ENCODE measurements at places on chromosomes 5 and 9.

GRCh38 chr9:97176206-97176605, 131.3 kb upstream of the CCDC180 start:
- DNase-seq: no peak

DNA sequence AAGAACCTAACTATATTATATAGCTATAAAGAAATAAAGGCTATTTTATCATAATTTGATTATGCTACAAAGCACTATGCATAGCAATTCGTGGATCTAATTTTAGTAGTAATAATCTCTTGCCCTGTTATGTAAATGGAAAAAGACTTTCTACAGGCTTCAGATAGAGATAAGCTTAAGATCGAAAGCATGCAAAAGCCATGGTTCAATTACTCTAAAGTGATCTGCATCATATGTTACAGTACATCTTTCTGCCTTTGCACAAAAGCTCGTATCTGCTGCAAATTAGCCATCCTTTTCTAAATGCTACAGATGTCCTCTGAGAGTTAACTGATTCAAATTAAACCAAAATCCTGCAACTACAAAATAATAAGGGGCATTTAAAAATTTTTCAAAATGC, 234.8 kb upstream of the TMEM161B start:
- DNase-seq: no peak

- DNase-seq: no peak
These were observed 225.9 kb downstream of the VPS13A start for GRCh38 chr9:77403239-77403638.

DNA sequence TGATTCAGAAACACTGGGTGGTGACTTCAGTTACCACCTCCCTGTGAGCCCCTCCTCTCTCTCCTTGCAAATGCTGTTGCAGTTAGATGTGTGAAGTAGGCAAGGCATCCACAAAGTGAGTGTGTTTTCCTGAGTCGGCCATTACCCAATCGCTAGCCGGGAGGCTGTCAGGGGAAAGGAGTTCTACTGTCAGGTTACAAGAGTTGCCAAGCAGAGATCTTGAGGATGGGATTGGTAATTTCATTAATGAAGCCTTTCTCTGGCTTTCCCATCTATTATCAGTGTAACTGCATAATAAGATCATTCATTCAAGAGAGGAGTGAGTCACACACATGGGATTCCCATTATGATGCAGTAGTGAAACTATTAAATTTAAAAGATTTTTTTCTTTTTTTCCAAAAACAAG, 106.9 kb downstream of the GLDC start:
- no peak for DNase-seq

DNA sequence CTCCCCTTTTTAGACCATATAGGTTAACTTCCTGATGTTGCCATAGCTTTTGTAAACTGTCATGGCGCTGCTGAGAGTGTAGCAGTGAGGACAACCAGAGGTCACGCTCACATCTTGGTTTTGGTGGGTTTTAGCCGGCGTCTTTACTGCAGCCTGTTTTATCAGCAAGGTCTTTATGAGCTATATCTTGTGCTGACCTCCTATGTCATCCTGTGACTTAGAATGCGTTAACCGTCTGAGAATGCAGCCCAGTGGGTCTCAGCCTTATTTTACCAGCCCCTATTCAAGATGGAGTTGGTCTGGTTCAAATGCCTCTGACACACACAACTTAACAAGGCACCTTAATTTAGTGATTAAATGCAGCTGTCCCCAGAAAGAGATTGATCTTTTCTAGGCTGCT, 23.9 kb upstream of the KDM4C start:
- DNase-seq: no peak

DNA sequence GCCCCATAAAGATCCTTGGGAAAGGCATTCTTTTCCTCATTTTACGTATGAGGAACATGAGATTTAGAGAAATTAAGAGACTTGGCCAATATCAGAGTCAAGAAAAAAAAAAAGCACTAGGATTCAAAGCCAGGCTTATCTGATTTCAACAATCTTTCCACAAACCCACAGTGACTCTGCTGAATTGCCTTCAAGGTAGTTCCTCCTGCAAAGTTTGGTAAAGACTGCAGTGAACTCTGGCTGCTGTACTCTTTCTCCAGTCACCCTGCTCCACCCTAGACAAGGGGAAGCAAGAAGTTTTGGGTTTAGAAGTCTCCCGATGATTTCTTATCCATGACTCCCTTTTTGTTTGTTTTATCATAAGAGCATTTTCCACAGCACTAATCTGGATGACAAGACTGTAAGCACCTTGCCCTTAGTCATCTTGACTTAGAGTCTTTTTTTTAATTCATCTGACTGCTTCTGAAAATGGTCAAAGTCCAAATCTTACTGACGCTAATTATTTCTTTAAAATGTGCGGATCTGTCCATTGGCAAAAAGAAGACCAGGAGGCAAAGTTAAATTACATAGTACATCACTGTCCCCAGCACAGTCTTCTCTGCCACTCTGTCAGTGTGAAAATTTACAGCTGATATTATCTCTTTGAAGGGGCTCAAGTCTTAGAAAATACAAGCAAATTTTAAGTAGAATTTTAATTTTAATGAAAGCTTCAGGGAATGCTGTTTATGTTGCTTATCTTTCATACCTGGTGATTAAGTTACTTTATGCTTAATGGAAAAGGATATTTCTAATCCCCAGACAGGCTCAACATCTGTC, 180.1 kb downstream of the TTLL11 start:
- DNase-seq: no peak

- DNase-seq: no peak
These were observed 16.9 kb downstream of the CKMT2 start for GRCh38 chr5:81250004-81250403.

GRCh38 chr9:98255061-98255577, 330 bp downstream of the TBC1D2 start:
- DNase-seq: peak; percentile 5

GRCh38 chr9:96219026-96219899, 82.7 kb downstream of the HSD17B3 start:
- peak; percentile 16 for DNase-seq

DNA sequence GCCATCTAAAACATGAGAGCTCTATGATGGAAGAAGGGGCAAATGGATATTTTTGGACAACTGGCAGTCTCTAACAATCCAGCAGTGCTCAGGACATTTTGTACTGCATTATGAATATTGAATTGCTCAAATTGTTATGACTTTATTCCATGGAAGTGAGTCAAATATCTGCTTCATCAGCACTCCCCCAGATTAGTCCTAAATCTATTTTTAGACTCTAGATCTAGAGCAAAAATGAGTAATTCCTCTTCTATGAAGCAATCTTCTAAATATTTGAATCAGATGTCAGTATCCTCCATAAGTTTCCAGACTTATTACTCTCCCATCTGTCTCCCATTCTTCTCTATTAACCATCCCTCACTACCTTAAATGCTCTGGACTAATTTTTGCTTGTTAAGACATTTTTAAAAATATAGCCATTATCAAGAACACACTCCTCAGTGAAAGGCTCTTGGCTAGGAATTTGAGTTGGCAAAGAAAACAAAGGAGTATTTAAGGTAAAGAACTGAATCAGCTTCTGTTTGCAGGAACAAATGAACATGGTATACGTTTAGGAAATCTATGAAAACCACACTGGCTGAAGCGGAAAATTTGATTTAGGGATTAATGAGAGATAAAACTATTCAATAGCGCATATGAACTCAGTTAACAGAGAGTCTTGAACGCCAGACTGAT, 300.9 kb downstream of the MCTP1 start:
- no peak for DNase-seq

DNA sequence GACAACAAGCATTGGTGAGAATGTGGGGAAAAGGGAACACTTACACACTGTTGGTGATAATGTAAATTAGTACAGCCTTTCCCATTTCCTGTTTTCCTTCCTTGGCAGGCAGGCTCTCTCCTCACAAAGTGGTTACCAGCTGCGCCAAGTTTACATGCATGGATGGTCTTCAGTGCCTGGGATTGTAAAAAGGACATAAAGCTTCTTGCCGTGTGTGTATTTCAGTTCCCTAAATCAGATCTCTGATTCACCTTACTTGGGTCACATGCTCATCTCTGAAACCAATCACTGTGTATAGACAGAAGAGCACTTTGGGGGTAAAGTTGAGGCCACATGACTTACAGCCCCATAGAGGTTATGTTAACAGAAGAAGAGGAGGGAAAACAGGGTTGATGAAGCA, 92.8 kb downstream of the CAVIN4 start:
- no peak for DNase-seq

DNA sequence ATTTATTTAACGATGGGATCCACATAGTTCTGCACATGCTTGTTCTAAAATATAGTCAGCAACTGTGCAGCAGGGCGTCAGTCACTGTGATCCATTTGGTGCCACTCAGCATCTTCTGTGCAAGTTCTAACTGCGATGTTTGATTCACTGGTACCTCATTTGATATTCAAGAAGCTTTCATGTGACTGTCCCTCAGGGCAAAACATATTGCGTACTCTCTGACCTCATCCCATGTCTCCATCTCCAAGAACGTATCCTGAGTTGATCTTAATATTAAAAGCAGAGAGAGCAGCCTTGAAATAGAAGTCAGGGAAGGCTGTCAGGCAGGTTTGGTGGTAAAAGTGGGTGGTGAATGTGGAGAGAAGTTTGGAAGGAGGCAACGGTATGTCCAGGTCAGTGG, 116.5 kb upstream of the ATP10B start:
- no peak for DNase-seq

DNA sequence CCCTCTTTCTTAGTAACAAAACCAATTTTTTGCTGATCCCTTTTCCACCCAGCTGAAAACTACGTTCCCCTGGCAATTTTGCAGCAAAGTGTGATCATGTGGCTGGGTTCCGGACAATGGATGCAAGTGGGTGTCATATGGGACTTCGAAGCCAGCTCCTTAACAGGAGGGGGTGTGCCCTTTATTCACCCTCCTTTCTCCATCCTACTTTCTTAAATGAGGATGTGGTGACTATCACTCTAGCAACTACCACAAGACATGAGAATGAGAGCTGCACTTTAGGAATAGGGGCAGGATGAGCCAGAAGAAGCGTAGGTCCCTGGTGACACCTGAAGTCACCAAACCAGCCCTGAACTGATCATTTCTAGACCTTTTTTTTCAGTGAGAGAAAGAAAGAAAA, 58.9 kb downstream of the IRF1 start:
- DNase-seq: no peak

GRCh38 chr5:112923148-112923917, 1.3 kb upstream of the REEP5 start:
- DNase-seq: no peak

DNA sequence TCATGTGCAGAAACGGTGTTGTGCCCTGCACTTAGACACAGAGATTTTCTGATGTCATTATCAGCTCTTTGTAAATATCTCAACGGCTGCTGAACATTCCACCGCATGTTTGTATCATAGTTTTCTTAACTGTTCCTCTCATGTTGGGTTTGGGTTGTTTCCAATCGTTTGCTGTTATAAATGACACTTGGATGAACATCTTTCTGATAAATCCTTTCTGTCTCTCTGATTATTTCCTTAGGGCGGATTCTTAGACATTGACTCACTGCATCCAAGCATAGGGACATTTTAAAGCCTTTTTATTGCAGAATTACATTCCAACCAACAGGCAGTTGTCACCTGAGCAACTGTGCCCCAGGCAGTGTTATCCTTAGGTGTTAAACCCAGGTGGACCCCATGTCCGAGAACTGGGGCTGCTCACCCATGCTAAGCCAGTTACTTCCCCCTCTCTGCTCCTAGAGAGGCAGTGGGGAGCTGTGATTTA, 28.5 kb downstream of the COL5A1 start:
- no peak for DNase-seq

- DNase-seq: no peak
These were observed 909 bp downstream of the NDFIP1 start for GRCh38 chr5:142109331-142110045.

DNA sequence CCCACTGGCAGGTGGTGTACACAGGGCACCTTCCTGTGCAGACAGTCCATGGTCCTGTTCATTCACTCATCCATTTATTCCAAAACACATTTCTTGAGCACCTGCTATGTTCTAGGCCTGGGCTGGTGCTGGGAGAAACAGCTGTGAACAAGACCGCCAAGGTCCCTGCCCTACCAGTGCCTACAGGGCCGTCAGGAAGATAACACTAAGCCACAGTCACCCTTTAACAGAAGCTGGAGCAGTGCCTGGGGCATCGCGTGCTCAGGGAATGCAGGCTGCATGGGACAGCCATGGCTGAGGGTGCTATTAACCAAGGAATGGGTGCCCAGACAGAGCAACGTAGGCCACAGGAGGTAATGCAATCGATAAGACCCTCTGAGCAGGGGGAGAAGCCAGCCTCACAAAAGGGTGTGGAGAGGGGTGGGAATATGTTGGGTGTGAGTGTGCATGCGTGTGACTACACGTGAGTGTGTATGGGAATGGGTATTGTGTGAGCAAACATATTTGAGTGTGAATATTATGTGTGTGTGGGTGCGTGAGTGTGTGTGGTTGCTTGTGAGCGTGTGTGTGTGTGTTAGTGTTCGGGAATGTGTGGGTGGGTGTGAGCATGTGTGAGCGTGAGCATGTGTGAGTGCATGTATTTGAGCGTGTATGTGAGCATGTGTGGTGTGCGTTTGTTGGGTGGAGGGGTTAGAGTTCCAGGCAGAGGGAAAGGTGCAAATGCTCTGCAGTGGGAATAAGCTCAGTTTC, 19.1 kb downstream of the DUSP1 start:
- no peak for DNase-seq

DNA sequence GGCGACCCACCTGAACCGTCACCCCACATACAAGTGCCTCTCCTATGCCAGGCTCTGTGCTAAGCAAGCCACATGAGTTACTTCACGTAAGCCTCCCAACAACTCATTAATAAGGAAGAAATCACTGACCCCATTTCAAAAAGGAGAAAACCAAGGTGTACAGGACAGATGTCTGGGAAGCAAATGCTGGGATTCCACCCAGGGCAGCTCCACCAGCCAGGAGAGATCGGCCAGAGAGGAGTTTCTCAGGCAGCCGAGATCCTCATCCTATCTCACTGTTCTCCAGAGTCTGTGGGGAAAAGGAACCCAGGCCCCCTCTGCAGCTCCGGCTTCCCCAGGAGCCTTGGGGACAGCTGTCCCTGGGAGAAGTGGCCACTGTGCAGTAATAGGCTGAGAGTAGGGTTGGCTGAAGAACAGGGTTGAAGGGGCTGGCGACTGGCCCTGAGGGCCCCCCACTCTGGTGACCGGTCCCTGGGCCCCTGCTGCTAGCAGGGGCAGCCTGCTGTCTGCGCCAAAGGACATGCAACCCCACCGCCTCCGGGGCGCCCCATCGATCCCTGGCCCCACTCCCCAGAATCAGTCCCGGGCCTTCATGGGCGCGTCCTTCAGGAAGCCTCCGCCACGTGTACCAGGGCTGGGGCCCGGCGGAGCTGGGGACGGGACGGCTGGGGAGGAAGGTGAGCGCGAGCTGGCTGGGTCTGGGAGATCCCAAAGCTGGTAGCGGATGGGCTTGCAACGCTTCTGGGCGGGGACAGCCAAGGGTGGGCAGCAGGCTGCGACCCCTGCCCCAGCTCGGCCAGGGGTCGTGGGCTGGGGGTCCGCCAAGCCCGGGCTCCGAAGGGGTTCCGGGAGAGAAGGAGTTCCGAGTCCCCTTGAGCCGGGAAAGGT, 44.1 kb upstream of the STXBP1 start:
- DNase-seq: no peak

- no peak for DNase-seq
These were observed 90.5 kb downstream of the SH3TC2 start for GRCh38 chr5:148972396-148972795.
